PC-3 (cell line): ENCODE measurements at places on chromosomes 4 and X. TPM values are rescaled to one million over a fixed set of nuclear protein-coding genes. Genes with fewer than 3 reads are reported as not detected.

DNA sequence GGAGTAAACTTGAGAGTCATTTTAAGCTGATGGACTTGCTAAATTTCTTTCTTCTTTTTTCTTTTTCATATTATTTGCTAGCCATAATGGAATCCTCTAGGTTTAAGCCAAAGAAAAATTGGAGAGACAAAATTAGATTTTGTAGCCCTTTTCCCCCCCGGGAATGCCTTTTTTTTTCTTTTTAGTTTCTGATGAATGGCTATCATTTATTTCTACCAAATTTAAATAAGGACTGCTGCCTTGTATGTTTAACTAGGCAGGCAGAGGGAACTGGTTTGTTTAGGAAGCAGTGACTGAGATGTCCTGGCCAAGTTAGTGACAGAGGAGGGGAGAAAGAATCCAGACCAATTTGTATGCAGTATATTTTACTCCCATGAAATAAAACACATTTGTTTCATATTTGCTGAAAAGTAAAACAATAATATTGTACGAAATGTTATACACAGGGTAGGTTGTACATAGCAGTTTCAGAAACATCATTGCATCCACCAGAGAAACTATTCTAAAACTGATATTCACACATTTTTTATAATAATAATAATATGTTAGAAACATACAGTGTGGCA, 5.7 kb downstream of the PITX2 start:
- no peak for DNase-seq

- DNase-seq: no peak
Observed at GRCh38 chrX:39507034-39507433, 590.7 kb downstream of the BCOR start.

DNA sequence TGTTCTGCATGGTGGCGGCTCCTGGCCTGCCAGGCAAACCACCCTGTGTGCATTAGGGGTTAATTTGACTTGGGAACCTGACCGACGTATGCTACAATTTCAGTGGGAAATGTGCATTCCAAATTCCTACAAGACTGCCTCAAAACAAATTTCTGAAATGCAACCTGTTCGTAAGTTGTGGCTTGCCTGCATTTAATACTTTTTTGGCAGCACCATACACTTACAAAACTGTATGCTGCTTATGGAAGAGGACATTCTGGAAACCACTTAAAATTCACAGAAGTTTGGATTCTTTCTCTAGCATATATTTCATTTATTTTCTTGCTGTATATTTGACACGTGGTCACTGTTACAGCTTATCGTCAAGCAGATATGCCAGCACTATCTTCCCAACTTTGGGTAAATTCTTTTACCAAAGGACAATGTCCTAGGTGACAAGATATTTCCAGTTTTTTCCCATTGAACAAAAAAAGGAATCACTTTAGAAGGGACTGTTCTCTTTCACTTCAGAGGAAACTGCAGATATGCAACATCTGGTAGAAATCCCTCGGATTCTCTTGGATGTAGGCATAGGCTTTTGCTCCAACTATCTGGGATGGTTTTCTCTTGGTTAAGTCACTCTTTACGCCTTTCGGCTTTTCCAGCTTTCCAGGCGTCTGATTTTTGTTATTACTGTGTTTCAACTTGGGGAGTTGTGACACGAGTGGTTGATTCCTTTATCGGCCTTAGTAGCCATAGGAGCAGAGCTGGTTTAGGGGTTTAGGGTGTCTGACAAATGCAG, 9.7 kb upstream of the TENM3 start:
- no peak for DNase-seq

- DNase-seq: no peak
Observed at GRCh38 chrX:53031380-53031779, 17.2 kb upstream of the GPR173 start.

DNA sequence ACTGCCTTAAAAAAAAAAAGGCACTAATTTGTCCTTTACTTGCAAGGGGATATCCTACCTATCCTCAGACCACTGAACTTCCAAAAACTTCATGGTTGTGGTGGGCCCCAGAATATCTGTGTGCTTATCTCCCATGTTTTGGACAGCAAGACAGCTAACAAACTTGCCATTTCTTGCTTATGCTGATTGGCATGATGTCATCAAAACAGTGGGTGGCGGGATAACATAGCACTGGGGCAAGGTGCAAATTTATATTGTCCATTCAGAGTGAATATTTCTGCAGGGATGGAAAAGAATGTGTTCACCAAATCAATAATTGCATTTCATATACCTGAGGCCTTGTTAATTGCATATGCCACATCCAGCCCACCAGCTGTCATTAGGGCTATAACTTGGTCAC, 23.5 kb downstream of the HAUS3 start:
- no peak for DNase-seq

DNA sequence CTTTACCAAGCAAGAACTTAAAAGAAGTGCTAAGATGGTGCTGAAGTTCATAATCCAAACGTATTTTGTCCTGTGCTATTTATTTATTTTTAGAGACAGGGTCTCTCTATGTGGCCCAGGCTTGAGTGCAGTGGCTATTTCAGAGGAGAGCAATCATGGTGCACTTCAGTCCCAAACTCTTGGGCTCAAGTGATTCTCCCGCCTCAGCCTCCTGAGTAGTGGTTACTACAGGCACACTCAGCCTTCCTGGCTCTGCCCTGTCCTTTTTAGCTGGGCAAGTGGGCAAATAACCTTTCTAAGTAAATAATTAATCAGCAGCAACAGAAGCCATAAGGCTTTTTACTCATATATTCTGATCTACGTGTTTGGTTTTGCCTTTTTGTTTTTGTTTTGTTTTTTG, 2.6 kb downstream of the NSD2 start:
- peak; percentile 31 for DNase-seq

- no peak for DNase-seq
Observed at GRCh38 chr4:8373270-8373972, 67.1 kb downstream of the ACOX3 start.

GRCh38 chrX:8955511-8955910, 78.4 kb downstream of the FAM9B start:
- no peak for DNase-seq

- no peak for DNase-seq
Observed at GRCh38 chrX:10101269-10101668, 55.5 kb upstream of the CLCN4 start.

GRCh38 chr4:169902658-169903345, 123.4 kb downstream of the MFAP3L start:
- no peak for DNase-seq

DNA sequence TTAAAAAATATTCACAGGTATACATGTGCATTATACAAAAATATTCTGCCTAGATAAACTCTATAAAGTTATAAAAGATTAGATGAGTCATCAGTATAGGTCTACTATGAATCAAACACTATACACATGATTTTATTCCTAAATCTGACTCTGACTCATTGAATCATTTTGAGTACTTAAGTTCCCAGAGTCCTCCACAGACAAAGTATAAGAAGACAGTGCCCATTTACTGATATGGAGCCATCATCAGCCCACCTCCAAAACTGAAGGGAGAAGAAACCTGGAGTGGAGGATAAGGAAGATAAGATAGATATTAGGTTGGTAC, 28.7 kb upstream of the ANTXR2 start:
- peak; percentile 74 for DNase-seq

- DNase-seq: no peak
Observed at GRCh38 chr4:183399616-183400015, 44.8 kb upstream of the CDKN2AIP start.

GRCh38 chrX:15512401-15512965, 11.9 kb downstream of the BMX start:
- peak; percentile 67 for DNase-seq

- no peak for DNase-seq
Observed at GRCh38 chr4:182453830-182454229, 210.6 kb downstream of the TENM3 start.

- DNase-seq: no peak
Observed at GRCh38 chr4:41541687-41542094, 3.7 kb downstream of the LIMCH1 start.

- DNase-seq: peak; percentile 55
Observed at GRCh38 chr4:158161551-158162354, 11.1 kb downstream of the GASK1B start.

- no peak for DNase-seq
Observed at GRCh38 chr4:2732526-2732925, 23.6 kb downstream of the TNIP2 start.

DNA sequence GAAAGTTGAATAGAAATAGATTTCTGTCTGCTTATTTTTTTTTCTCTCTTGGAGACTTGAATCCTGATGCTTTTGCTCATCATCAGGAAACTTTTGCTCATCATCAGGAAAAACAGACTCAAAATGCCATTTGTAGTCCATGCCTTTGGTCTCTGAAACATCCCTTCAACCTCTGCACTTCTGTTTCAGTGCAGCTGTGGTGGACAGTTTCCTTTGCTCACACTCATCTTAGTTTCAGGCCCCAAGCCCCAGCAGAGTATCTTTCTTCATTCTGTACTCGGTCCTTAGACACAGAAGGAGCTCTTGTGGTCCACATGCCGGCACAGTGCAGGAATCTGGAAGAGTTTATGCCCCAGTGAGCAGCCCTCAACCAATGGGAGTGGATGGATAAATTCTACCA, 337.9 kb downstream of the PPP3CA start:
- DNase-seq: no peak

DNA sequence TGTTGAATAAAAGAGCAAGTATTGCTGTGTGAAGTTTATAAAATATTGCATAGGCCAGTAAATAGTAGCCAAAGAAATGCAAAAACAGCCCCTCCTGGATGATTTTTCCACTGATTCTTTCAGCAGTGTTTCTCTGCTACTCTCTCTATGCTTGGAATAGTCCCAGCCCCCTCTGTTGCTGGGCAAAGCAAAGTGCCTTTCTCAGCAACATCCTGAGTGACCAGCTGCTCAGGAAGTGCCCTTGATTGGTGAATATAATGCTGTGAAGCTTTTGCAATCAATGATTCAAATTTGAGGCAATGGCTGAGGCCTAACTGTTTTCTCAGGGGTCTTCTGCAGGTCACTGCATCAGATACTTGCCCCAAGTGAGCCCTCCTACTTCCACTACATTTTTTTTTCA, 656.7 kb downstream of the ZNF674 start:
- DNase-seq: no peak

DNA sequence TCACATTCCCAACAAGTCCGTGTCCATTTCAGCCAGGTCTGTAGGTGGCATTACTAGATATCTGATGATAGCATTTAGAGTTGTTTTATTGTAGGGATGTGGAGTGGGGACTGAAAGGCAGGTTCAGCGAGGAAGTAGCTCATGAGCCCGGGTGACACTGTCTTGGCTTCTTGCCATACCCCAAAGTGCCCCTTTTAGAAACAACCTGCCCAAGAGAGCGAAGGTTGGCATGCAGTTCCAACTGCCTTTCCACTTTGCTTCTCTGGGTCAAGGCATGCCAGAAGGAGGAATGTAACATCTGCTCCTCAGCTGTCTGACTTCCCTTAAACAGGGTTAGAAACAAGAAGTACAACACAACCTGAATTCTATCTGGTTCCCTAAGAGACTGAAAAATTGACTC, 9.0 kb downstream of the GRIA3 start:
- DNase-seq: no peak

GRCh38 chrX:14356401-14356800, 172.9 kb upstream of the GLRA2 start:
- DNase-seq: peak; percentile 50

DNA sequence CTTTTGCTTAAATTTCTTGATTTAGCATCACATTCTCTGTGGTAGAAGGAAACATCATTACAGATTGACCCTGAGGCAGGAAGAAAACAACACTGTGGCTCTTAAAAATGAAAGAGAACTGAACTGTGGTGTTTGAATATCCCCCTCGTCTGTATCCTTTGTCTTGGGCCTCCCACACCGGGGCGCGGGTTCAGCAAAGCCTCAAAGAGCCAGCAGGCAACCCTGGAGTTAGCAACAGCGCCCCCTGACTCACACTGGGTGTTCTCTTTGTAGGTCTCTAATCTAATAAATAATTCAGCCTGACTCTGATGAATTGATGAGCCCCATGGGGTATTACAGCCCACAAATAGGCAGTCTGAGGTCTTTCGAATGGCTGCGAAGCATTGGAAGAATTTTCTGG, 46.1 kb upstream of the CTSO start:
- DNase-seq: peak; percentile 10

DNA sequence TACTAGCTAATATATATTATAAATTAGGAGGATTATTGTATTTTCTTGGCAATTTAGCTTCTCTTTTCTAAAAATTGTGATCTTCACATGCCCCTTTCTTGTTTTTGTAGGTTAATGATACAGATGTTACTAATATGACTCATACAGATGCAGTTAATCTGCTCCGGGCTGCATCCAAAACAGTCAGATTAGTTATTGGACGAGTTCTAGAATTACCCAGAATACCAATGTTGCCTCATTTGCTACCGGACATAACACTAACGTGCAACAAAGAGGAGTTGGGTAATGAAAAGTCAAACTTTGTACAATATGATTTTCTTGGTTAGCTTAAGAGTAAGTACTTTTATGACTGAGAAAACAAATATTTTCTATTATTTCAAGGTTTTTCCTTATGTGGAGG, 74.1 kb downstream of the SLC10A6 start:
- no peak for DNase-seq

DNA sequence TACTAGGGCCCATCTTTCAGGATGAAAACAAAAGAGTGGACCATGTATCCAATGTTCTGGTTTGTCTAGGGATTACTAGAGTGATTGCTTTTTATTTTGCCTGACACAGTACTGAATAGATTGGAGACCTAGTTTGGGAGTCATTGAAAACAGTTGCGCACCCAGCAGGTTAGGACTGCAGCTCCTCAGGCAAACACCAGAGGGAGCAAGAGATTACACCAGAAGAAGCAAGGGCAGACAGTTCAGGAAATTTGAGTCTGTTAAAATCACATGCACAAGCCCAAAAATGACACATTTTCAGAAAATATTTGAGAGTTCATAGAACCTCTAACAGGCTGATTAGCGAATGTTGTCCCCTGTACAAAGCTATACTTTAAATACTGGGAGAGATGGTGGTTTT, 55.6 kb downstream of the CYLC1 start:
- DNase-seq: peak; percentile 55

- no peak for DNase-seq
Observed at GRCh38 chr4:39933671-39934590, 43.8 kb downstream of the PDS5A start.

DNA sequence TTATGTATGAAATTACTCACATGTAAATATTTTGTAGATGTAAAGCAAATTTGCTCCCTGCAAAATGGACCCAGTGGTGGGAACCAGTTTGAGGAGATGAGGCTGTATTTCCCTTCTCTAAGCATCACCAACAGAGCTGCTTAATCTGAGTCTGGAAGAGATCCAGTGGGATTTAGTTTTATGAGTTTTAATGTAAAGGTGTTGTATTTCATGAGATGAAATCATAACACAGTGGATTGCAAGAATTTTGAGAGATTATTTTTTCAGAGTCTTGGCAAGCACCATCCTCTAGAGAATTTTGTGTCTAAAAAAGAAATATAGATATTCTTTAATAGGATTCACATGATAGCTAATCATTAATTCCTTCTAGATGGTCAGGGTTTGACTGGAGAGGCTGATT, 35.6 kb upstream of the SFRP2 start:
- DNase-seq: peak; percentile 6

KDR gene
- total RNA-seq: 0.63 and 0.66 TPM in 2 replicates

BST1 gene
- total RNA-seq: 0.69 and 0.86 TPM in 2 replicates

CTSO gene
- 1.6 and 2.8 TPM in 2 replicates for total RNA-seq

FAM236B gene
- total RNA-seq: not detected in 2 replicates

SMR3B gene
- total RNA-seq: not detected in 2 replicates

CLCN4 gene
- total RNA-seq: 13.7 and 16.3 TPM in 2 replicates

SPINK2 gene
- not detected in 2 replicates for total RNA-seq

PABPC5 gene
- total RNA-seq: 0.35 and 0.40 TPM in 2 replicates
